ENCODE measurements at places on chromosomes 12 and 14. TPM values are rescaled to one million over a fixed set of nuclear protein-coding genes. Genes with fewer than 3 reads are reported as not detected.

SLC24A4 gene
- total RNA-seq: 2.3 TPM

DNA sequence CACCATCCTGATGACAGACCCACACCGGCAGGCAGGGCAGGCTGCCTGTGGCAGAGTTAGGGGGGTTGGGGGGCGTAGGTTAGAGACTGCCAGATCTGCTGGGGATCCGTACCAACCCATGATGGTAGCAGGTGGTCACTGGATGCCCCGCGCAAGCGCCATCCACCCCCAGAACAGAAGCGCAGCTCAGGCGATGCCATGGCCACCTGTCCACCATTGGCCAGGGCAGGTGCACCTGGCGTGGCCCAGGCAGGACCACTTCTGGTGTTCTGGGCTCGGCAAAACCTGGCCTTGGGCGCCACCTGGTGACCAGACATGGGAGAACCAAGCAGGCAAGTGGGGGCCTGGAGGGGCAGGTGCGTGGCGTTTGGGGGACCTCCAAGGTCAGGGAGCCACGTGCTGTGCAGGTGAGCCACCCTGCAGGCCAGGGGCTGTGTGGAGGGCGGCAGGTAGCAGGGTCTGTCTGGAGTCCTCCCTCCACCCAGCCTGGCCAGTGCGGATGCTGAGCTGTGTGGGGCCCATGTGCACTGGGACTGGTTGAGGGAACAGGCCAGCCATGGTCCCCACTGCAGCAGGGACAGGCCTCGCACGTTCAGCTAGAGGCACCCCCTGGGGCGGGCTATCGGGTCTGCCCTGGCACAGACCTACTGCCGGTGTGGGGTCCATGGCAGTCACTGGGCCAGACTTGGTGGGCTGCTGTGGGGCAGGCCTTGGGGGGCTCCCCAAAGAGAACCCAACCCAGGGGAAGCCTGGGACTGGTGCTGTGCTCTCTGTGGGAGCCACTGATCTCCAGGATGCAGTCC, 15.6 kb downstream of the BAG5 start:
- H3K4me1 ChIP-seq: peaks cover 46% of the 10 kb centered on the region
- no peak overlapping the region for H3K27ac ChIP-seq
- H3K27me3 ChIP-seq: no peaks in the 10 kb centered on the region
- H3K4me3 ChIP-seq: no peak overlapping the region
- H3K36me3 ChIP-seq: no peaks in the 10 kb centered on the region

DNA sequence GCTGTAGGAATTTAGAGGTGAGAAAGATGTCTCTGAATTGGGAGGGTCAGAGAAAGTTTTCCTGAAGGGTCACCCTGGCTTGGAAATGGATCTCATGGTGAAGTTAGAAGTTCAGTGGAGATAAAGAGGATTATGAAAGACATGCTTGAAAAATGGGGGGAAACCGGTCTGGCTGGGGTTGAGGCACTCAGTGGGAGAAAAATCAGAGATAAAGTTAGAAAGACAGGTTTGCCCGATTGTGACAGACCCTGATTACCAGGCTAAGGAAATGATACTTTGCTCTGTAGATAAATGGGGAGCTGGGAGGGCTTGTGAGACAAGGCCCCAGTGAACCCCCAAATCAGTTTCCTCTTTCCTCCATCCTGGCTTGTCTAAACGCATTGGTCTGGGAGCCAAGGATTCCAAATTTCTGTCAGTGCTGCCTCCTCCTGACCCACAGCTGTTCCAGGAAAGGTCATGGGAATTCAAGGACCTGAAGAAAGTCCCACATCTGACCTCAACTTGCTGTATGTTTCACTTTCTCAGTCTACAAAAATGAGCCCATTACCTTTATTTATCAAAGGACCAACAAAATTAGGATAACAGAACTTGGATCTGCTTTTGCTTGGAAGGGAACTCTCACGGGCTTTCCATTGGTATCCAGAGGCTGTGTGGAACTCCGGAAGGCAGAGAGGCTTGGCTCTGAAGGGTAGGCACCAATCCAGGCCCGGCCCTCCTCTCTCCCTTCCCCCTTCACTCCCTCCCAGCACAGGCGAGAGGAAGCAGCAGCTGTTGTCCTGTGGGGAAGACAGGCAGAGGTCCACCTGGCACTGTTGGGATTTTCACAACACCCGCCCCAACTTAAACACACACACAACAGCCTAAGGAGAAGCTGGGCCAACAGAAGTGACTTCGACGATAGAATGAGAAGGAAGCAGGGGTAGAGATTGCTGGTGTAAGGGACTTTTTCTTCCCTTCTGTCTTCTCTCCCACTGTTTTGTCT, 3.4 kb upstream of the RNASE7 start:
- peak overlapping the region; percentile 84 for H3K27ac ChIP-seq
- peaks cover 65% of the 10 kb centered on the region for H3K4me1 ChIP-seq
- no peaks in the 10 kb centered on the region for H3K27me3 ChIP-seq

DNA sequence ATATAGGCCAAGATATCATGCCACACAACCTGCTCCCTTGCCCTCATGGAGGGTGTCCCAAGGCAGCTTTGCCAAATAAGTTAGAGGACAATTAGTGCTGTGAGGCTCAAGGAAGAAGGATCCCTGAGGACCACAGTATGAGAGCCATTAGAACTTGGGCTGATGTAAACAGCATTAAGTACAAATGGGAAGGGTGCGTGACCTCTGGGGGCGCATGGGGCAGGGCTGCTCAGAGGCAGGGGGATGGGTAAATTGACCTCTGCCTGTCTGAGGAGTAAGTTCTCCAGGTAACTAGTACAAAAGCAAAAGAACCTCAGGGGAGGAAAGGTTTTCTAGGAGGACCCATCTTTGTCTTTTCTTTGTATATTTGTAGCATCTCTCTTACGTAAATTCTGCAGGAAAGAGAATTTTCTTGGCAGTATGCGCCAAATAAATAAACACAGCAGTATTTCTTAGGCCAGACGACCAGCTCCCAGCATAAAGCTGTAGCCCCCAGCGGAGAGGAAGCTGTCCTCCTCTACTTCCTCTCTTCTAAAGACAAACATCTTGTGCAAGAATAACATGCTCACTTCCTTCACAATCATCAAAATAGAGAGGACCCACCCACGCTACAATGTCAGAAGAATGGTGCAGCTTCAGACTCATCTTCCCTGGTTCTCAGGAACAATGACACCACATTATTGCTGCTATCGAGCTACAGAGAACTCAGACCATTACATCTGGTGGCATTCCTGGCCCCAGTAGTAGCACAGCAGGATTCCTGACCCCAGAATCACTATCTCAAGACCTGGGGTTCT, 16.4 kb upstream of the VWF start:
- H3K27me3 ChIP-seq: no peaks in the 10 kb centered on the region
- DNase-seq: no peak
- H3K27ac ChIP-seq: peak overlapping the region; percentile 41
- no peaks in the 10 kb centered on the region for H3K36me3 ChIP-seq

GRCh38 chr12:106227641-106228319, 20.0 kb downstream of the CKAP4 start:
- DNase-seq: no peak
- peaks cover 8% of the 10 kb centered on the region for H3K4me1 ChIP-seq
- H3K27me3 ChIP-seq: no peaks in the 10 kb centered on the region
- no peak overlapping the region for H3K4me3 ChIP-seq
- no peaks in the 10 kb centered on the region for H3K36me3 ChIP-seq

- no peak for DNase-seq
- peaks cover 25% of the 10 kb centered on the region for H3K4me1 ChIP-seq
- H3K27ac ChIP-seq: peak overlapping the region; percentile 98
- no peaks in the 10 kb centered on the region for H3K36me3 ChIP-seq
- peak overlapping the region; percentile 94 for H3K4me3 ChIP-seq
Observed at GRCh38 chr12:96400631-96401075, 414 bp upstream of the CDK17 start.

TAOK3 gene
- total RNA-seq: 13.5 TPM

EML1 gene
- 7.5 TPM for total RNA-seq

GRCh38 chr14:21192447-21192822, 36.6 kb upstream of the OR5AU1 start:
- peaks cover 3% of the 10 kb centered on the region for H3K4me1 ChIP-seq
- H3K27me3 ChIP-seq: no peaks in the 10 kb centered on the region
- H3K36me3 ChIP-seq: no peaks in the 10 kb centered on the region
- H3K27ac ChIP-seq: no peak overlapping the region
- DNase-seq: no peak
- H3K4me3 ChIP-seq: peak overlapping the region; percentile 52

PMCH gene
- not detected for total RNA-seq

AQP2 gene
- not detected for total RNA-seq

DNA sequence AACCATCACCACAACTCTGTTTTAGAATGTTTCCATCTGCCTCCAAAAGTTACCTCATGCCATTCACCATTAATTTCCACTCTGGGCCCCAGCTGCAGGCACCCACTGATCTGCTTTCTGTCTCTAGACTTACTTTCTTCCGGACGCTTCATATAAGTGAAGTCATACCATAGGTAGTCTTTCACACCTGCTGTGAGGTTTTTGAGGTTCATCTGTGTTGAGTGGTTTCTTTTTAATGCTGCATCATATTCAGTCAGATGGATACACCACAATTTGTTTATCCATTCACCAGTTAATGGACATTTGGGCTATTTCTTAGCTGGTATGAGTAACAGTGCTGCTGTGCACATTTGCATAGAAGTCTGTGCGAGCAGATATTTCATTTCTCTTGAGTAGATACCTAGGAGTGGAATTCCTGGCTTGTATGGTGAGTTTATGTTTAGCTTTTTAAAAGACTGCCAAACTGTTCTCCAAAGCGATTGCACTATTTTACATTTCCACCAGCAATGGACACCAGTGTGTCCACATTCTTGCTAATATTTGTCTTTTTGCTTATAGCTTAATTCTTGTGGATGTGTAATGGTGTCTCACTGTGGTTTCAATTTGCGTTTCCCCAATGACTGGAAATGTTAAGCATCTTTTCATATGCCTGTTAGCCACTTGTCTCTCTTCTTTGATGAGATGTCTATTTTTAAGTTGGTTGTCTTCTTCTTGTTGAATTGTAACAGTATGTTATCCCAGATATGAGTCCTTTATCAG, 48.3 kb downstream of the ZFYVE21 start:
- DNase-seq: no peak
- no peaks in the 10 kb centered on the region for H3K4me1 ChIP-seq
- H3K27me3 ChIP-seq: no peaks in the 10 kb centered on the region
- peaks cover 10% of the 10 kb centered on the region for H3K36me3 ChIP-seq
- no peak overlapping the region for H3K4me3 ChIP-seq

DNA sequence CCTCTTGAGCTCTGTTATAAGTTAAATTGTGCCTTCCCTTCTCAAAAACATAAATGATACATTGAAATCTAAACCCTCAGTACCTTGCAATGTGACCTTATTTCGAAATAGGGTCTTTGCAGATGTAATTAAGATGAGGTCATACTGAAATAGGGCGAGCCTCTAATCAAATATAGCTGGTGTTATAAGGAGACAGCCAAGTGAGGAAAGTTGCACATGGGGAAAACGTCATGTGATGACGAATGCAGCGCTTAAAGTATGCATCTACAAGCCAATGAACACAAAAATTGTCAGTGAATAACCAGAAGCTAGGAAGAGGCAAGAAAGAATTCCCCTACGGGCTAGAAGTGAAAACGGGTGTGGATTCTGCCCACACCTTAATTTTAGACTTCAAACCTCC, 305.2 kb upstream of the FOXG1 start:
- H3K36me3 ChIP-seq: no peaks in the 10 kb centered on the region
- H3K27ac ChIP-seq: no peak overlapping the region
- no peaks in the 10 kb centered on the region for H3K27me3 ChIP-seq
- H3K4me3 ChIP-seq: no peak overlapping the region
- DNase-seq: no peak
- no peaks in the 10 kb centered on the region for H3K4me1 ChIP-seq

DNA sequence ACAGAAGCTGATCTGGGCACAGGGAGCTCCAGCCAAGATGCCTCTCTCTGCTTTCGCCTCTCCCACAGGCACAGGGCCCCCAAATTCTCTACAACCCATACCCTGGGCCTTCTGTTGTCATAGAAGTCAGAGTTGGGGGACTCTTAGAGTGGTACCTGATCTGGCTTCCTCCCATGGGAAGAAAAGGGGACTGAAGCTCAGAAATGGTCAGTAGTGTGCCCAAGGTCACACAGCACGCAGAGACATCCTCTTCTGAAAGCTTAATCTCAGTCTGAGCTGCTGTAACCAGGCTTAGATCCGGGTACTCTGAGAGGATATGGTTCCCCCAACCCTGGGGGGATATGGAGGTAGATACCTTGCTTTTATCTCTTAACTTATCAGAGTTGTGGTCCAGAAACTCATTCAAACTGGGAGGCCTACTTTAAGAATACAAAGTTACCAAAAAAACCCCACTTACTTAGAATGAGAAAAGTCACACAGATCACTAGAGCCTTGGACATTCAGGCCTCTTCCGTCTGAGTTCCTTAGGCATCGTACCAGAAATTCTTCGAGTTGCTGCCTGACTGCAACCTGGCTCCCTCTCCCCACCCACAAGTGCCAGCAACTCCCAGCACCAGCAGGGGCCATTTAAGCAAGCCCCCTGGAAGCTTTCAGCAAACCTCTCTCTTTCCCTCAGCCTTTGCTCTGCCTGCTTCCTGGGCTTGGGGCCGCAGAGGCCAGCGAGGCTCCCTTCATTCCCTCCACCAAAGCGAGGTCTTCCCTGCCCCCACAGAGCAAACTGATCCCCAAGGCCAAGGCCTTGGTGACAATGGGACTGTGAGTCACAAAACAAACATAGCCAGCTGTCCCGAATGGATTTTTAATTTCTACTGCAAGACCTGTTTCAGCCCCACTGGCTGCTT, 13.9 kb downstream of the KRT7 start:
- H3K36me3 ChIP-seq: no peaks in the 10 kb centered on the region
- H3K27ac ChIP-seq: peak overlapping the region; percentile 72
- H3K27me3 ChIP-seq: no peaks in the 10 kb centered on the region

DNA sequence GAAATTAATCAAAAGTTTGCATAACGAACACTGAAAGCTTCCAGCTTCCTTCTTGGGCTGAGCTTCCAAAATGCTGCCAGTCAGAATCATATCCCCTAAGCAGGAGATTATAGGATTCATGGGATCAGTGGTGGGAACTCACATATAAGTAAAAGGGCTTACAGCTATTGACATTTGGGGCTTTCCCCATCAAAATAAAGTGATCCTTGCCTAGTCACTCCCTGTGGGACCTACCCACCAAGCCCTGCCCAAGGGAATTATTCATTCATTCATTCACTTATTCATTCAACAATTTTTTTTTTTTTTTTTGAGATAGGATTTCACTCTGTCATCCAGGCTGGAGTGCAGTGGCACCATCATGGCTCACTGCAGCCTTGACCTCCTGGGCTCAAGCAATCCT, 47.5 kb upstream of the NR1H4 start:
- no peak overlapping the region for H3K4me3 ChIP-seq
- H3K4me1 ChIP-seq: no peaks in the 10 kb centered on the region
- no peaks in the 10 kb centered on the region for H3K27me3 ChIP-seq
- no peak for DNase-seq
- no peaks in the 10 kb centered on the region for H3K36me3 ChIP-seq

DNA sequence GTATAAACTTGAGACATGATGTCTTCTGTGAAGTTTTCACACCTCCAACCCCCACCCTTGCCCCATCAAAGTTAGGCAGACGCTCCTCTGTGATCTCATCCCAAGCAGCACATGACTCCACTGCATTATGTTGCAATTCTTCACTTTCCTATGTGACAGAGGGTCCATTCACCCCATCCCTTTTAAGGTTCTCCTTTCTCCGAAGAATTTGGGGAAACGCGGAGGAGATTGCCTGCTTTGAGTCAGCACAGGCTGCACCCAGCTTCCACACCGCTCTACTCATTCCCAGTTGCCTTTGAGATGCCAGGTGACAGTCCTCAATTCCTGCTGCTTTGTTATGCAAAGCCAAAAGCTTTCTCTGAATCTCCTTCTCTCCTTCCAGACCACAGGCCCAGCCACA, 61.8 kb downstream of the PHLDA1 start:
- DNase-seq: no peak
- H3K27ac ChIP-seq: no peak overlapping the region
- no peak overlapping the region for H3K4me3 ChIP-seq
- no peaks in the 10 kb centered on the region for H3K36me3 ChIP-seq
- no peaks in the 10 kb centered on the region for H3K27me3 ChIP-seq
- H3K4me1 ChIP-seq: no peaks in the 10 kb centered on the region
